CD4-positive, alpha-beta memory T cell (primary cell): ENCODE measurements at places on chromosomes 11 and 22. TPM values are rescaled to one million over a fixed set of nuclear protein-coding genes. Genes with fewer than 3 reads are reported as not detected.

The LRRC74B gene
- not detected for polyA plus RNA-seq

- peaks cover 26% of the 10 kb centered on the region for H3K4me1 ChIP-seq
- DNase-seq = no peak
- H3K36me3 ChIP-seq = no peaks in the 10 kb centered on the region
- no peak overlapping the region for H3K4me3 ChIP-seq
- no peak overlapping the region for H3K27ac ChIP-seq
- no peaks in the 10 kb centered on the region for H3K27me3 ChIP-seq
These were observed 64.7 kb upstream of the APOA1 start for GRCh38 chr11:116901964-116902688.

- DNase-seq = no peak
- H3K27me3 ChIP-seq = no peaks in the 10 kb centered on the region
- H3K36me3 ChIP-seq = no peaks in the 10 kb centered on the region
- H3K27ac ChIP-seq = no peak overlapping the region
- no peaks in the 10 kb centered on the region for H3K4me1 ChIP-seq
These were observed 35.1 kb upstream of the CYP2R1 start for GRCh38 chr11:14927146-14927545.

The C11orf42 gene
- polyA plus RNA-seq = not detected

The TTC36 gene
- 0.39 TPM for polyA plus RNA-seq

The BDNF gene
- not detected for polyA plus RNA-seq

DNA sequence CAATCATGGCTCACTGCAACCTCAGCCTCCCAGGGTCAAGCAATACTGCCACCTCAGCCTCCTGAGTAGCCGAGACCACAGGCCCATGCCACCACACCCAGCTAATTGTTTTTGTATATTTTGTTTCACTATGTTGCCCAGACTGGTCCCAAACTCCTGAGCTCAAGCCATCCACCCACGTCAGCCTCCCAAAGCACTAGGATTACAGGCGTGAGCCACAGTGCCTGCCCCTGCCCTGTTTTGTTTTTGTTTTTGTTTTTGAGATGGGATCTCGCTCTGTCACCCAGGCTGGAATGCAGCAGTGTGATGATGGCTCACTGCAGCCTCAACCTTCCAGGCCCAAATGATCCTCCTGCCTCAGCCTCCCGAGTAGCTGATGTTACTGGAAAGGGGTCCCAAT lies 53.5 kb downstream of the TUG1 start:
- H3K27ac ChIP-seq = no peak overlapping the region
- no peaks in the 10 kb centered on the region for H3K27me3 ChIP-seq
- no peak for DNase-seq
- no peak overlapping the region for H3K4me3 ChIP-seq
- no peaks in the 10 kb centered on the region for H3K4me1 ChIP-seq
- H3K36me3 ChIP-seq = no peaks in the 10 kb centered on the region

DNA sequence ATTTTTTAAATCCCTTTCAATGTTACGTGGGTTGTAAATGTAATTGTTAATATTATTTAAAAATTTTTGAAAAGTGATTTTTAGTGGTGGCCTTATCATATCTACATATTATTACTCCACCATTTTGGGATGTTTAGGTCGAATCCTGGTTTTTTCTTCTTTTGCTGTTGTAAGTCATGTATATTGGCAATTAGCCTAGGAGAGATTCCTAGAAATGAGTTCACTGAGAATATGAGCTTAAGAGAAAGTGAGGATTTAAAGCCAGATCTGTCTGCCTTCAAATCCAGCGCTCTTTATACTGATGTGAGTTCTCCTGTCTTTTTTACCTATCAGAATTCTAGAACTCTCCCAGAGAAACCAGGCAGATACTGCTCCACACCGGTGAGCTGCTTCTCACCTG lies 56.1 kb downstream of the PTPRJ start:
- no peak for DNase-seq
- no peak overlapping the region for H3K4me3 ChIP-seq
- H3K36me3 ChIP-seq = no peaks in the 10 kb centered on the region
- H3K27me3 ChIP-seq = no peaks in the 10 kb centered on the region
- no peak overlapping the region for H3K27ac ChIP-seq
- H3K4me1 ChIP-seq = peaks cover 48% of the 10 kb centered on the region

GRCh38 chr11:43419460-43419859 lies 60.7 kb downstream of the TTC17 start:
- DNase-seq = no peak
- H3K4me1 ChIP-seq = no peaks in the 10 kb centered on the region
- no peak overlapping the region for H3K4me3 ChIP-seq

GRCh38 chr11:60077981-60078380 lies 10.5 kb upstream of the MS4A2 start:
- no peak for DNase-seq
- no peaks in the 10 kb centered on the region for H3K27me3 ChIP-seq
- H3K4me3 ChIP-seq = no peak overlapping the region
- H3K36me3 ChIP-seq = no peaks in the 10 kb centered on the region
- H3K27ac ChIP-seq = no peak overlapping the region

DNA sequence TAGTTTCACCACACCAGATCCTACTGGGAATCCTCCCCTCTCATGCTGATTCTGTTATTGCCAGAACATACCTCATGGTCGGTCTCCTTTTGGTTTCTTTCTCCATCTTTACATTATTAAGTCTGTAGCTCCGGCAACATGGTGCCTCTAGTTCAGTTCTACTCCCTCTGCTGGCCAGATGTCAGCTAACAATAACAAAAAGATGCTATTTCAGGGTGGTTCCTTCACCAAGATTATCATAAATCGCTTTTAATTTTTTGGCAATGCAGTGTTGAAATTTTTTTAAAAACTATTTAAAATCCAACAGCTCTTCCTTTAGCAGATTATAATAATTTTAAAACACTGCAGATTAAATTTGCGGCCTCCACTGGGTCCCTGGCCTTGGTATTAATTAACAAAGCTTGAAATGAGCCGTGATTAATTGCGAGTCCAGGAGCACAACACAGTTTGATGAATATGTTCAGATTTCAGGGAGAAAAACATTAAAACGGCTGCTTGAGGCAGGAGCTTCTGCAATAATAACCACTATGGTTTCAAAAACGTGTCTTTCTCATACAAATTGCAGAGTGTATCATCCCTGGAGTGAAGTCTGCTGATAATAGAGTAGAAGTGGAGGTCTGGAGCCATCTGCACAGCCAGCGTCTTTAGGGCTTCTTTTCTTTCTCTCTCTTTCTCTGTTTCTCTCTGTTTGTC lies 492.9 kb upstream of the KIRREL3 start:
- H3K4me1 ChIP-seq = no peaks in the 10 kb centered on the region
- H3K27me3 ChIP-seq = no peaks in the 10 kb centered on the region
- no peaks in the 10 kb centered on the region for H3K36me3 ChIP-seq
- no peak overlapping the region for H3K27ac ChIP-seq
- DNase-seq = no peak
- no peak overlapping the region for H3K4me3 ChIP-seq

The UBQLNL gene
- not detected for polyA plus RNA-seq

The COPB1 gene
- 93.4 TPM for polyA plus RNA-seq

GRCh38 chr22:40023341-40023841 lies 28.6 kb downstream of the FAM83F start:
- no peaks in the 10 kb centered on the region for H3K4me1 ChIP-seq
- no peaks in the 10 kb centered on the region for H3K27me3 ChIP-seq
- H3K4me3 ChIP-seq = no peak overlapping the region
- H3K36me3 ChIP-seq = no peaks in the 10 kb centered on the region

DNA sequence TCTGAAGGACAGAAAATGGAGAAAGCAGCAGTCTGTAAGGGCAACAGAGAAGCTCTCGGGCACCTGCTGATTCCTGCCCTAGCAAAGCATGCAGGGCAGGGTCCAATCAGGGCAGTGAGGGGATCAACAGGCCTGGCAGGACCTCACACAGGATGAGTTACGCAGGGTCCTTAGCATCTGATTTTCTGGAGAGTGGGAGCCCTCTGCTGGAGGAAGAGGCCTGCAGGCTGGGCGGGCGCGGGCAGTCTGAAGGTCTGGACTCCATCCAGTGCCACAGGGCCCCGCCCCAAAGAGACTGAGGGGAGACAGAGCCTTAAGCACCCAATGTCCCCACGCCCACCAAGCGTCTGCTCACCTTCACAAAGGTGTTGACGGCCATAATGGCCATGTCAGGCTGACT lies 28.9 kb downstream of the AP1B1 start:
- H3K36me3 ChIP-seq = peaks cover 37% of the 10 kb centered on the region
- no peaks in the 10 kb centered on the region for H3K4me1 ChIP-seq
- no peak for DNase-seq
- no peaks in the 10 kb centered on the region for H3K27me3 ChIP-seq
- H3K4me3 ChIP-seq = no peak overlapping the region
- H3K27ac ChIP-seq = no peak overlapping the region

DNA sequence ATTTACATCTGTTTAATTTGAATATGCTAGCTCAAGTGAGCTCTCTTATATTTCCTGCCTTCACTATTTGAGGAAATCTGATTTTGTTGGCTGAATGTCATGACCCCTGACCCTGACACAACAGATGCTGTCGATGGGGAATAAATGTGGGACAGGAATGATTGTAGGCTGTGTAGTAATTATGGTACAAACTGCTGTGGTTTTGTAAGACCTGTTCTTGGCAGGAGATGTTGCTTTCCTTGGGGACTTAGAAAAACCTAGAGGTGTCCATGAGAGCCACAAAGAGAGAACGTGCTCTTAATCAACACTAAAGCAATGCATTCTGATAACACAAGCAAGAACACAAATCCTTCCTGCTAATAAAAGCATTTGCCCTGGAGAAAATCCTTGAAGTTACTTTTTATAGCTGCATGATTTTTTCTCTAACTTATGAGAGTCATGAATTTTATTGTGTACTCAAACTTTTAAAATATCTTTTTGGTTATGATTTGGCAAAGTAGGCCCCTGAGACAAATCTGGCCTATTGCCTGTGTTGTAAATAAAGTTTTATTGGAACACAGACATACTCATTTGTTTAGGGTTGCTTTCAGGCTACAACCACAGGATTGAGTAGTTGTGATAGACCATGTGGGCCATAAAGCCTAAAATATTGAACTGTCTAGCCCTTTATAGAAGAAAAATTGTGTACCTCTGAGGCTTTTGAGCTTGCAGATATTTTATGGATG lies 90.2 kb downstream of the DDX10 start:
- no peaks in the 10 kb centered on the region for H3K36me3 ChIP-seq
- no peaks in the 10 kb centered on the region for H3K4me1 ChIP-seq
- no peak overlapping the region for H3K4me3 ChIP-seq
- no peak for DNase-seq
- no peaks in the 10 kb centered on the region for H3K27me3 ChIP-seq

GRCh38 chr11:76578654-76579055 lies 91.9 kb downstream of the LRRC32 start:
- no peak for DNase-seq
- H3K36me3 ChIP-seq = no peaks in the 10 kb centered on the region
- H3K4me3 ChIP-seq = no peak overlapping the region
- no peaks in the 10 kb centered on the region for H3K27me3 ChIP-seq

GRCh38 chr11:24805671-24806070 lies 308.8 kb downstream of the LUZP2 start:
- no peaks in the 10 kb centered on the region for H3K36me3 ChIP-seq
- no peaks in the 10 kb centered on the region for H3K27me3 ChIP-seq
- DNase-seq = no peak

DNA sequence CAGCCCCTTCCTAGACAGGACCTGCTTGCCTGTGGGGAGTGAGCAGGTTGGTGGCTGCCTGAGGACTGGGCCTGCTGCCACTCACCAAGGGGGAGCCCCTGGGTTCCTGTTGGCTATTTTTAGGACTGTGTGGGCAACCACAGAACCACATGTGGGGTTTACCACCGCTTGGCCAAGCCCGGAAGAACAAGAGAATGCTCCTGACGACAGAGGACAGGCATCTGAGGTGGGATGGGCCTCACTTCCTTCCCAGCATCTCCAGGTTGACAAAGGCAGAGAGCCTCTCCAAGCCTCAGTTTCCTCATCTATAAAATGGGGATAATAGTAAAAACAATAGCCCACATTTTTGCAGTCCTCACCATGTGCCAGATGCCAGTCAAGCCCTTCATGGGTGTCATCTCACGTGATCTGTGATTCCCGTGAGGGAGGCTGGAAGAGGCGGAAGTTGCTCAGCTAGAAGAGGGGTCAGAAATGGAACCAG lies 43.6 kb downstream of the LRRC32 start:
- H3K36me3 ChIP-seq = no peaks in the 10 kb centered on the region
- DNase-seq = no peak
- no peak overlapping the region for H3K27ac ChIP-seq
- peaks cover 8% of the 10 kb centered on the region for H3K4me1 ChIP-seq

- peaks cover 26% of the 10 kb centered on the region for H3K36me3 ChIP-seq
- H3K27me3 ChIP-seq = no peaks in the 10 kb centered on the region
- H3K4me1 ChIP-seq = no peaks in the 10 kb centered on the region
These were observed 30.7 kb upstream of the STK33 start for GRCh38 chr11:8624698-8625097.

The SEC14L2 gene
- 13.8 TPM for polyA plus RNA-seq
